HT1080 (cell line): ENCODE measurements at places on chromosomes 2 and 18. TPM values are rescaled to one million over a fixed set of nuclear protein-coding genes. Genes with fewer than 3 reads are reported as not detected.

DNA sequence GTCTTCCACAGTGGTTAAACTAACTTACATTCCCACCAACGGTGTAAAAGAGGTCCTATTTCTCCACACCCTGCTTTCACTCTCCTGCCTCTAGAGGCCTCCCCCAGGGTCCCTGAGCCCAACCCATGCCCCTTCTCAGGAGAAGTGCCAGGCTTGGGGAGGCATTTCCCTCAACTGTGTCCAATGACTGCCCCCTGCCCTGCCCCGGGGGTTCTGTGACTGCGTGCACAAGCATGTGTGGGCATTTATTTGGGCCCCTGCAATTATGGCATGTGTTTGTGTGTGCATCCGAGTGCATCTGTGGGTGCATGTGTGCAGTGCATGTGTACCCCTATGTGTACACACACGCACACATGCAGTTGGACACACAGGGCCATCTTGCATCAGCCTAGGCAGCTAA, 57.3 kb downstream of the INHBB start:
- DNase-seq: no peak

GRCh38 chr2:124585277-124585676, 560.2 kb downstream of the CNTNAP5 start:
- peak; percentile 28 for DNase-seq

- DNase-seq: peak; percentile 50
Measured at GRCh38 chr2:168348076-168348475, 100.7 kb upstream of the STK39 start.

The KLHL41 gene
- total RNA-seq: not detected in 2 replicates

- no peak for DNase-seq
Measured at GRCh38 chr2:2542966-2543611, 212.0 kb upstream of the MYT1L start.

DNA sequence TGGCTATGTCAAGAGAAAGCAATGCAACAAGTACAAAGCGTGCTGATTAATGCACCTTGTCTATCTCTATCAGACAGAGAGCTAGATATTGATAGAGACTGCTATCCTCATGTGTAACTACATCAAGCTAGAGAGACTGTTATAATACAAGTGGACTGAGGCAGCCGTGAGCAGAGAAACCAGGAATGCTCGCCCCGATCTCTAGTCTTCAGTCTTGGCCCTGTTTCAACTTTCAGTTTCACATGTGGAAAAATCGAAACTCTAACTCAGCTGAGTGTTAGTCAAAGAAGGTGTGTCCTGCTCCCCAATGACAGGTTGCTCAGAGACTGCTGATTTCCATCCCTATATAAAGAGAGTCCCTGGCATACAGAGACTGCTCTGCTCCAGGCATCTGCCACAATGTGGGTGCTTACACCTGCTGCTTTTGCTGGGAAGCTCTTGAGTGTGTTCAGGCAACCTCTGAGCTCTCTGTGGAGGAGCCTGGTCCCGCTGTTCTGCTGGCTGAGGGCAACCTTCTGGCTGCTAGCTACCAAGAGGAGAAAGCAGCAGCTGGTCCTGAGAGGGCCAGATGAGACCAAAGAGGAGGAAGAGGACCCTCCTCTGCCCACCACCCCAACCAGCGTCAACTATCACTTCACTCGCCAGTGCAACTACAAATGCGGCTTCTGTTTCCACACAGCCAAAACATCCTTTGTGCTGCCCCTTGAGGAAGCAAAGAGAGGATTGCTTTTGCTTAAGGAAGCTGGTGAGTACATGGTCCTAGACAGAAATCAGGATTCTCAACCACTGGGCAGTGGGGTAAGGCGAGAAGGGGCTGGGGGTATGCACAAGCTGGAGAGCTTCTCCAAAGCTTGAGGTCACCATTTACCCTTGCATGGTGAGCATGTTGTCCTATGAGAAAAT, at the start of gene RSAD2:
Gene RSAD2, plus strand, starts transcription at position 376 of the 903 bp plus-strand sequence. Its CDS starts 24 bp downstream, at position 400.
- DNase-seq: peak; percentile 49

The CYBRD1 gene
- total RNA-seq: 28.2 and 28.4 TPM in 2 replicates

The ATP5F1A gene
- total RNA-seq: 702 and 723 TPM in 2 replicates

The MATN3 gene
- 0.07 and 0.47 TPM in 2 replicates for total RNA-seq

DNA sequence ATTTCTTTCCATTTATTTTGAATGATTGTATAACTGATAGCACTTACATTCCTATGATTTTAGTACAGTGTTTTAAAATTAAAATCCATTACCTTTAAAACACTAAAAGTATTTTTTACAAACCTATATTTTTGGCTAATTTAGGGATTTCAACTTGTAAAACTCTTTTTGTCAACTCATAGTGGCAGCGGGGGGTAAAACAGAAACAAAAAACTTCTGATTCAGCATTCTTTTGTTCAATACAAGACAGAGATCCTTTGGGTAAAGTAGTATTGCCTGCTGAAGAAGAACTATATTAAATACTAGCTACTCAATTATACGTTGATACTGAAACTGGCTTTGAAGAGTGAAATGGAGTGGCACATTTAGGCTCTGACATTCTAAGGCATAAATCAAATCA, 437.4 kb upstream of the CDH19 start:
- no peak for DNase-seq
